ENCODE measurements at places on chromosomes 3 and 15. TPM values are rescaled to one million over a fixed set of nuclear protein-coding genes. Genes with fewer than 3 reads are reported as not detected.

Gene SUSD5
- 2.9 TPM for total RNA-seq

Gene NANOGP8
- not detected for total RNA-seq

Gene ZNF501
- total RNA-seq, result 4.7 TPM

Gene DUOX1
- not detected for total RNA-seq

Gene CRABP1
- total RNA-seq, result not detected

GRCh38 chr3:76570436-76571057 lies 469.4 kb upstream of the ROBO2 start:
- DNase-seq, result peak; percentile 48

- DNase-seq, result no peak
Observed at GRCh38 chr3:154657218-154657617, 227.2 kb upstream of the GPR149 start.

GRCh38 chr3:148062590-148062989 lies 635.1 kb upstream of the AGTR1 start:
- no peak for DNase-seq

DNA sequence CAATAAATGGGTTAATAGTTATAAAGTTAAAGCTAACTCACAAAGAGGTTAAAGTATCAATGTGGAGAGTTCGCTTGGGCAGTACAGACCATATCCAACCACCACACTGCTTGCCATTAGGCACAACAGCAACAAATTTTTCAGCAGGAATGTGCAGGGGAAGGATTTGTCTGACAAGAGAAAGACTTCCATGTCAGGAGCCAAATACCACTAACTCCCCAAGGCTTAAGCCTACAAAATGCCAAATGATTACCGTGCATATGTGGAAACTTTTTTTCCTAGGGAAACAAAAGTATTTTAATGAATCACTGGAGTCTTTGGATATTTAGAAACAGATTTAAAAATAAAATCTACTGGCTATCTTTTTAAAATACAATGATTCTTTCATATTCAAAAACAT lies 8.1 kb downstream of the VGLL3 start:
- DNase-seq, result peak; percentile 68

- DNase-seq, result peak; percentile 35
Observed at GRCh38 chr15:80773122-80773551, 6.0 kb upstream of the CEMIP start.

GRCh38 chr15:26892182-26892518 lies 25.3 kb downstream of the GABRA5 start:
- DNase-seq, result no peak

DNA sequence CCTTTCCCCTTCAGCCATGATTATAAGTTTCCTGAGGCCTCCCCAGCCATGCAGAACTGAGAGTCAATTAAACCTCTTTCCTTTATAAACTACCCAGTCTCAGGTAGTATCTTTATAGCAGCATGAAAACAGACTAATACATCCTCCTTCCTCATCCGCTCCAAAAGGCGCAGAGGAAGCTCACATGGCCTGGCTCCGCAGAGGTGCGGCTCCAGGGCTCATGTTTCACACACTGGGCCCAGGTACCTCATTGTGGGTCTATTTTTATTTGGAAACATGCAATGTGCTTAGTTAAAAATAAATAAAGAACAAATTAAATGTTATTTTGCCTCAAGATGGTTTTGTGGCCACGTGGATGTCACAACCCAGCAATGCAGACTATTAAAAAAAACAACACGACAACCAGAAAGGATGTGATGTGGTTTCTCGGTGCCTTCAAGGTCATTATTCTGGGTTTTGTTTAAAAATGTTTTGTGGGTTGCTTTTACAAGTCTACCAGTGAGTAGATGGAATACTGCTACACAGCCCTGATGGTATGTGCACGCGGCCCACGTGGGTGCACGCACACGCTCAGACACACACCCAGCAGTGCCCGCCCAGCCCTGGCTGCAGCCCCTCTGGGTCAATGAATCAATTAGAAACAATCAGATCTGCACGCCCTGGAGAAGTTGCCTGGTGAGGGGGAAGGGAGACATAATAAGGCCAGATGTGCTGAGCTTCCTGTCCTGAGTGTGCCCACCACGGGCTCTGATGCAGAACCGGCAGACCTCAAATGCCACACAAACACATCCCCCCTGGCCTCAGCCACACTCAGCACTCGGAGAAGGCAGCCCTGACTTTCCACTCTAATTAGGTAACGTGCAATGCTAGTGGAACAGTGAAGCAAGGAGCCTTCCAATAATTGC lies 140.1 kb downstream of the ADAMTS17 start:
- no peak for DNase-seq

- peak; percentile 11 for DNase-seq
Observed at GRCh38 chr15:58179206-58179605, 41.0 kb downstream of the AQP9 start.

GRCh38 chr3:9704347-9705322 lies 1.0 kb downstream of the CPNE9 start:
- peak; percentile 15 for DNase-seq

DNA sequence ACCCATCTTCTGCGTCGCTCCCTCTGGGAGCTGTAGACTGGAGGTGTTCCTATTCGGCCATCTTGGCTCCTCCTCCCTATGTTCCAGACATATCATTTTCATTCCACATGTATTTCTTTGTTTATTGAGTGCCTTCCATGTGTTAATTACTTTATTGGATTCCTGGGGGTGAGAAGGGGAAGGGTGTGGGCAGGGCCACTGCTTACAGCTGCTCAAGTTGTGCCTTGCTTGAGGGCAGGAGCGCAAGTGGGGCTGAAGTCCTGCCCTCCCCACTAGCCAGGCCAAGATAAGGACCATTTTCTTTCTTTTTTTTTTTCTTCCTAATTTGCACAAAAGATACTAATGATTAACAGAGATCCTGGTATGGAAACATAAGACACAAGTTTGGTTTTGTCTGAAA lies 224.8 kb downstream of the LPP start:
- DNase-seq, result no peak

- DNase-seq, result peak; percentile 87
Observed at GRCh38 chr3:114363554-114364202, 69.8 kb downstream of the TIGIT start.

All from IMR-90 (cell line).